ENCODE measurements at places on chromosomes 3 and 15.

- DNase-seq, result no peak
Measured at GRCh38 chr3:125351814-125352456, 23.2 kb downstream of the ZNF148 start.

GRCh38 chr3:18712713-18713576 is 287.8 kb upstream of the SATB1 start:
- DNase-seq, result no peak

- DNase-seq, result no peak
Measured at GRCh38 chr3:110929816-110930215, 141.8 kb upstream of the NECTIN3 start.

DNA sequence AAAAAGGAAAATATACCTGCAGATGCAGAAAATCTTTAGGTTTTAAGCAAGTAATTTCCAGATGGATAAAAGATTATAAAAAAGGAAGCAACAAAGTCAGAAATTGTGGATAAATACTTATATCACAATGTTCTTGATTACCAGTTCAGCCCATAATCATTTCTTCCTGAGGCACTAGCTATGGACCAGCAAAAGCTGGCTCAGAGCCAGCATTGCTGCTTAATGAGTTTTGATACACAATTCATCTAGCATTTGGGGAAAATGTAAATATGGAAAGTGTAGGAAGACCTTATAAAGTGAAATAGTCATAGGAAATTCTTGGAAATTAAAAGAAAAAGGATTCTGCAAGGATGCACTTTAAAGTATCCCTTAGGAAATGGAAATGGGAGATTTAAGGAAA is 168.3 kb upstream of the GBE1 start:
- DNase-seq, result no peak
